ENCODE measurements at places on chromosomes 6 and 20. TPM values are rescaled to one million over a fixed set of nuclear protein-coding genes. Genes with fewer than 3 reads are reported as not detected.

GRCh38 chr6:157814883-157815282, 8.2 kb upstream of the SNX9 start:
- no peak overlapping the region for H3K4me3 ChIP-seq
- no peak for DNase-seq
- no peak overlapping the region for H3K27ac ChIP-seq
- peaks cover 8% of the 10 kb centered on the region for H3K4me1 ChIP-seq
- no peaks in the 10 kb centered on the region for H3K36me3 ChIP-seq
- peaks cover 39% of the 10 kb centered on the region for H3K27me3 ChIP-seq

GRCh38 chr6:14371530-14371929, 254.0 kb downstream of the CD83 start:
- no peaks in the 10 kb centered on the region for H3K27me3 ChIP-seq
- H3K36me3 ChIP-seq: peaks cover 4% of the 10 kb centered on the region
- peak overlapping the region; percentile 61 for H3K27ac ChIP-seq

DNA sequence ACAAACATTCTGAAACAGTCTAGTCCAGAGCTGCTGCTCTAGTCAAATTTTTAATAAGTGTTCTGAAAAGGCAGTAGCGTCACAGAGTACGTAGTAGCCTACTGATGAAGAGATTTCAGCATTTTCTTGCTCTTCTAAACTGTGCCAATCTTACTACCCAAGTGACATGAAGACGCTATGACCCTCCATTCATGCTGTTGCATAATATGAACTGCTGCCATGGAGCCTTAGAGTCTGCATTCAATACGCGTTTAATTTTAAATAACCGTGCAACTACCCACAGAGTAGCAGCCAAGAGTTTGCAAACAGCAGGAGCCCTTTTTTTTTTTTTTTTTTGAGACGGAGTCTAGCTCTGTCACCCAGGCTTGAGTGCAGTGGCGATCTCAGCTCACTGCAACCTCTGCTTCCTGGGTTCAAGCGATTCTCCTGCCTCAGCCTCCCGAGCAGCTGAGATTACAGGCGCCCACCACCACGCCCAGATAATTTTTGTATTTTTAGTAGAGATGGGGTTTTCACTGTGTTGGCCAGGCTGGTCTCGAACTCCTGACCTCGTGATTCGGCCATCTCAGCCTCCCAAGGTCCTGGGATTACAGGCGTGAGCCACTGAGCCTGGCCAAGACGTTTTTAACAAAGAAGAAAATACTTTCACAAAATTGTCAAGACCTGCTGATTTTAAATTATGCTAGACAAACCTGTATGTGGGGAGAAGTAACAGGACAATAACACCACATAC, 44.3 kb downstream of the EZR start:
- no peak overlapping the region for H3K27ac ChIP-seq
- DNase-seq: no peak
- H3K4me1 ChIP-seq: peaks cover 31% of the 10 kb centered on the region
- H3K27me3 ChIP-seq: no peaks in the 10 kb centered on the region
- H3K4me3 ChIP-seq: no peak overlapping the region
- peaks cover 70% of the 10 kb centered on the region for H3K36me3 ChIP-seq

- H3K4me3 ChIP-seq: no peak overlapping the region
- peaks cover 4% of the 10 kb centered on the region for H3K4me1 ChIP-seq
- H3K27me3 ChIP-seq: peaks cover 2% of the 10 kb centered on the region
These were observed 427.4 kb upstream of the JARID2 start for GRCh38 chr6:14818422-14818884.

- peaks cover 14% of the 10 kb centered on the region for H3K4me1 ChIP-seq
- no peaks in the 10 kb centered on the region for H3K27me3 ChIP-seq
- no peak overlapping the region for H3K27ac ChIP-seq
- no peaks in the 10 kb centered on the region for H3K36me3 ChIP-seq
- no peak for DNase-seq
- H3K4me3 ChIP-seq: no peak overlapping the region
These were observed 212.5 kb downstream of the GJA1 start for GRCh38 chr6:121647905-121648304.

- H3K4me3 ChIP-seq: no peak overlapping the region
- no peak for DNase-seq
- no peaks in the 10 kb centered on the region for H3K4me1 ChIP-seq
- no peak overlapping the region for H3K27ac ChIP-seq
- no peaks in the 10 kb centered on the region for H3K36me3 ChIP-seq
These were observed 118.7 kb upstream of the HMGN3 start for GRCh38 chr6:79353226-79353625.

DNA sequence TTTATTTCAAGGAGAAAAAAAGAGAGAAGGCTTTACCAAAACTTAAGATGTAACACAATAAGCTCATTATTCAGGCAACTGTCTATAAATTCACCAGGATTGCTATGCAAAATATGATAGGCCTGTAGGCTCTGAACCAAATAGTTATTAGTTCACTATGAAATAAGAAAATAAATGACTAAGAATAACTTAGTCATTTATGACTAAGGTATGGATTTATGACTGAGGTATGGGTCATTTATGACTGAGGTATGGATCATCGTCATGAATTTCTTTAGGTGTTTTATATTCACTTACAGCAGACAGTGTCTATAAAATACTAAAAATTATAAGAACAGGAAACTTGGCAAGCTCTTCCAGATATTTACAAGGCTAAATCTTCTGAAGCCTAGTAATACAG, 52.1 kb upstream of the SNX9 start:
- peaks cover 11% of the 10 kb centered on the region for H3K4me1 ChIP-seq
- no peak overlapping the region for H3K27ac ChIP-seq
- no peak for DNase-seq
- peaks cover 3% of the 10 kb centered on the region for H3K36me3 ChIP-seq

DNA sequence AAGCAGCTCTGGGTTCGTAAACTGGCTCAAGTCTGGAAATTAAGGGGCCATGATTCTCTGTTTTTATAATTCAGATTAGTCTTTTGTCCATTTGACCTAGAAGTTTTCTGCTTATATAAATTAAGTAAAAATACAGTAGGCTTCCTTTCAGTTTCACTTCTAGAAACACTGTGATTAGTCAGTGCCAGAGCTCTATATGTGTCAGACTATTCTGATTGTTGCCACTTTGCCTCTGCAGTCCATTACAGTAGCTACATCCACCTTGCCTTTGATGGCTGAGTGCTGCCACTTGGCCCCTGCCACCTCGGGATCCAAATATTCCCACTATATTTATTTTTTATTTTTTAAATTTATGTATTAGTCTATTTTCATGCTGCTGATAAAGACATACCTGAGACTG, 7.9 kb downstream of the ZC2HC1B start:
- peaks cover 17% of the 10 kb centered on the region for H3K36me3 ChIP-seq
- DNase-seq: peak; percentile 46

DNA sequence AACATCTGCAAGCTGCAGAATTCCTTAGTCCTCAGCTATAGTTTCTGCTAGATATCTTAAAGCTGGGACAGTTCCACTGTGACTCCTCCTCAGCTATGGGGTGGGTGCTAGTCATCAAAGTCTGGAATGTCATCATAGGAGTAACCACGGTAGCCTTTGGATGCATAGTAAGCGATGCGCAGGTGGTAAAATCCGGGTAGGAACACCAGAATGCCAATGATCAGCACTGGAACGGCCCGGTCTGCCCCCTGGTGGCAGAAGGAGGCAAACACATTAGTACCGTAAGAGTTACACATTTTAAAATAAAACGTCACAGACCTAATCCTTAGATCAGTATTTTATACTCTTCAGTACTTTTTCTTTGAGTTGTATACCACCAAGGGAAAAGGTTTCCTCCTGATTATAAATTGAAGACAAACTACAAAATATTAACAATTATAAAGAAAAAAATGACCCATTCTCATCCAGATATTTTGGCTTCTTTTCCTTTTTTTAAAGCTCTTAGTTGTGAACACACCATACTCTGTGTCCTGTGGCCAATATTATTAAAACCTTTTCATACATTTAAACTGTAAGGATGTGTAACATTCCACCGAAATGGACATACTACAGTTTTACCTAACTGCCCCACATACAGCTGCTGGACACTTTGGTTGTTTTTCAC, 18.9 kb downstream of the PCNA start:
- H3K4me1 ChIP-seq: peaks cover 10% of the 10 kb centered on the region
- H3K27me3 ChIP-seq: no peaks in the 10 kb centered on the region
- no peak overlapping the region for H3K4me3 ChIP-seq
- peaks cover 48% of the 10 kb centered on the region for H3K36me3 ChIP-seq
- peak; percentile 78 for DNase-seq

GRCh38 chr6:127212376-127212775, 54.3 kb upstream of the RNF146 start:
- DNase-seq: no peak
- no peak overlapping the region for H3K4me3 ChIP-seq
- peaks cover 36% of the 10 kb centered on the region for H3K27me3 ChIP-seq
- H3K4me1 ChIP-seq: no peaks in the 10 kb centered on the region

- H3K27me3 ChIP-seq: no peaks in the 10 kb centered on the region
- DNase-seq: no peak
- no peaks in the 10 kb centered on the region for H3K4me1 ChIP-seq
- no peak overlapping the region for H3K27ac ChIP-seq
These were observed 140.3 kb downstream of the TBX18 start for GRCh38 chr6:84623956-84624680.

- H3K36me3 ChIP-seq: no peaks in the 10 kb centered on the region
- H3K27me3 ChIP-seq: no peaks in the 10 kb centered on the region
- H3K4me1 ChIP-seq: peaks cover 5% of the 10 kb centered on the region
- H3K27ac ChIP-seq: no peak overlapping the region
These were observed 306.8 kb downstream of the FOXC1 start for GRCh38 chr6:1916334-1917070.

DNA sequence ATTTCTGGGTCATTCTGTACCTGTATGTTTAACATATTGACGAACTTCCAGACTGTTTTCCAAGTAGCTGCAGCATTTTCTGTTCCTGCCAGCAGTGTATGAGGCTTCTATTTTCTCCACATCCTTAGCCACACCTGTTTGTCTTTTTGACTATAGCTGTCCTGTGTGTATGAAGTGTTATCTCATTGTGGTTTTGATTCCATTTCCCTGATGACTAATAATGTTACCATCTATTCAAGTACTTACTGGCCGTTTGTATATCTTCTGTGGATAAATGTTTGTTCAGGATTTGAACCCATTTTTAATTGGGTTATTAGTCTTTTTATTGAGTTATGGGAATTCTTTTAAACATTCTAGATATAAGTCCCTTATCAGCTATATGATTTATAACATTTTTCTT, 95.2 kb downstream of the JAG1 start:
- no peak overlapping the region for H3K27ac ChIP-seq
- H3K4me3 ChIP-seq: no peak overlapping the region
- DNase-seq: no peak
- no peaks in the 10 kb centered on the region for H3K27me3 ChIP-seq

GRCh38 chr20:5557123-5557522, 193.1 kb upstream of the SHLD1 start:
- H3K27me3 ChIP-seq: no peaks in the 10 kb centered on the region
- H3K36me3 ChIP-seq: peaks cover 41% of the 10 kb centered on the region
- H3K4me1 ChIP-seq: no peaks in the 10 kb centered on the region
- H3K4me3 ChIP-seq: no peak overlapping the region
- peak overlapping the region; percentile 37 for H3K27ac ChIP-seq
- peak; percentile 77 for DNase-seq

GRCh38 chr6:20182926-20183521, 29.2 kb downstream of the MBOAT1 start:
- peaks cover 46% of the 10 kb centered on the region for H3K36me3 ChIP-seq
- peaks cover 7% of the 10 kb centered on the region for H3K4me1 ChIP-seq
- no peaks in the 10 kb centered on the region for H3K27me3 ChIP-seq

GRCh38 chr6:38813041-38813823, 98.1 kb downstream of the DNAH8 start:
- no peak for DNase-seq
- H3K4me3 ChIP-seq: no peak overlapping the region
- H3K4me1 ChIP-seq: peaks cover 4% of the 10 kb centered on the region
- peaks cover 54% of the 10 kb centered on the region for H3K27me3 ChIP-seq
- no peak overlapping the region for H3K27ac ChIP-seq

DNA sequence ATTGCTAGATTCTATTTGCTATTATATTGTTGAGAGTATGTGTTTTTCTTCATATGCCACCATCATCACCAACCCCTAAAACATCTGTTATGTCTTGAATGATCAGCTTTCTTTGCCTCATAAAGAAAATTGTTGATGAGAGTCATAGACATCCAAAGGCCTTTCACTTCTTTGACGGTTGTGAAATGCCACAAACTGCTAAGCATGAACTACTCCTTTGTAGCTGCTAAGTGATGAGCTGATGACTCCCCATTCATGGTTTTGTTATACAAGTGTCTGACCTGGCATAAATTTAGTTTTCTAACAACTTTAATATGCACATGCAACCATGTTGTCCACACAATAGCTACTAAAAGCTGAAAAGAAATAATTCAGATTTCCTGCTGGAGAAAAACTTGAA, 684 bp upstream of the MED23 start:
- DNase-seq: no peak
- peak overlapping the region; percentile 92 for H3K27ac ChIP-seq

- H3K27me3 ChIP-seq: peaks cover 40% of the 10 kb centered on the region
- peaks cover 7% of the 10 kb centered on the region for H3K4me1 ChIP-seq
- no peaks in the 10 kb centered on the region for H3K36me3 ChIP-seq
- no peak for DNase-seq
- no peak overlapping the region for H3K27ac ChIP-seq
- no peak overlapping the region for H3K4me3 ChIP-seq
These were observed 28.2 kb upstream of the KCNB1 start for GRCh38 chr20:49510562-49511122.

DNA sequence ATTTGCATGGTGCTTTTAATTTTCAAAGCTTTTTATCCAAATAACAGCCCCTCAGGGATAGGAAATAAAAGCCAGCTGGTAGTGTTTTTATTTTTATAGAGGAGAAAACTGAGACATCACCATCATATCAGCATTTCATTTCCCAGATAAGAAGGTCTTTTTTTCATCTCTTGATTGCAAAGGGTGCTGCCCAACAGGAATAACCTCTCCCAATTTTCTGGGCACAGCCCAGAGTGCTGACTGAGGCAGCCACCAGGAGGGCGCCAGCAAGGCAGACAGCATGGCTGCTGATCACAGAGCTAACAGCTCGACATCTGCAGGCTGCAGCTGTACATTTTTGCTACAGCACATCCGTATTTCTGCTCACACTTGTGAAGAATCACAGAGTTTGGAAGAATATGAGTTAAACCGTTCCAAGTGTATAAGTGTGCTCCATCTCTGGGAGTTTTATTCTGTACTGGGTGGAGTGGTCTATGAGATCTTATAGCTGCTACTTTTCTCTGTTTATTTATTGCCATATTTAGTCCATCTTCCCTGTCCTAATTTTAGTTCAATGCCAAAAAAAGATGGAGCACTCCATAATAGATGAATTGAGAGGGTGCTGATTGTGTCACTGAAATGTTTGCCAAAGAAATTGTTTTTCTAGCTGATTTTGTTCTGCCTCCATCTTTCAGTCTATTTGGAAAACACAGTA, 85.5 kb upstream of the C20orf144 start:
- no peak overlapping the region for H3K27ac ChIP-seq
- no peak overlapping the region for H3K4me3 ChIP-seq
- no peak for DNase-seq
- H3K4me1 ChIP-seq: peaks cover 2% of the 10 kb centered on the region

The CCN6 gene
- total RNA-seq: not detected

The IRAK1BP1 gene
- total RNA-seq: 2.6 TPM

The ABHD16B gene
- total RNA-seq: not detected

The E2F1 gene
- total RNA-seq: 87.7 TPM

The DHX35 gene
- 10.5 TPM for total RNA-seq
